Glomerular endothelial cell (primary cell): ENCODE measurements at places on chromosomes 4 and X.

DNA sequence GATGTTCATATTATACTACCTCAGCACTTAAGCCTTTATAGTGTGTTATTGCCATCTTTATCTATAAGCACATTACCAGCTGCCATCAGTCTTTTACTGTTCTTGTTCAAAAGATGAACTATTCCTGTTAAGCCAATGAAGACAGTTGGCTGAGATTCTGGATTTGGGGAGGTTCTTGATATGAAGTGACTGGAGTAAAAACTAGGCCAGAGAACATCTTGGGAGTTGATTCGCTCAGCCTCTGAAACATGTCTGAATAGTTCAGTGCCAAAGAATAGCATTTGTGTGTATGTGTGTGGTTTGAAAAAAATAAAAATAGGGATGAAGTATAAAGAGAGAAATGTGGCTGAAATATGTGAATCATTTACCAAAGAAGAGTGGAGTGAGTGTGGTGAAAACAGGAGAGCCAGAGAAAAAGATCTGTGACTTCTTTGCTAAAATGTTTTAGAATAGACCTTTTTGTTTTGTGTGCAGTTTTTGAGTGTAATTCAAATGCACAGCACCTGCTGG lies 15.2 kb downstream of the EXOC1 start:
- no peak for DNase-seq

DNA sequence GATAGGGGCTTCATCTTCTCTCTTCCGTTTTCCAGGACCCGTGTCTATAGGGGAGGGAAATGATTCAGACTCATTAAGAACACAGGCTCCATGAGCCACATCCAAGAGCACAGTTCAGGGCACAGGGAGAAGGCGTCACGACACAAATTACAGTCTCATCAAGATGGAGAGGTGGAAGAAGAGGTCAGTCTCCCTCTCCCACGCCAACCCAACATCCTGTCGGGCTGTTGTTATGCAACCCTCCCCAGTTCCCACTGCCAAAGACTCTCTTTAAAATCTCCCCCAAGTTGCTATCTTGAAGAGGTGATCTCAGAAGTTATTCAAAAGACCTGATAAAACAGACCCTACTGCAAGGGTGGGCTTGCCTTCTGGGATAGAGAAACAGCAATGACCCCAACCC lies 12.6 kb downstream of the ZMYM3 start:
- no peak for DNase-seq

- no peak for DNase-seq
Observed at GRCh38 chrX:34813618-34814017, 129.0 kb upstream of the FAM47B start.

- no peak for DNase-seq
Observed at GRCh38 chr4:156195914-156196313, 242.2 kb upstream of the CTSO start.

DNA sequence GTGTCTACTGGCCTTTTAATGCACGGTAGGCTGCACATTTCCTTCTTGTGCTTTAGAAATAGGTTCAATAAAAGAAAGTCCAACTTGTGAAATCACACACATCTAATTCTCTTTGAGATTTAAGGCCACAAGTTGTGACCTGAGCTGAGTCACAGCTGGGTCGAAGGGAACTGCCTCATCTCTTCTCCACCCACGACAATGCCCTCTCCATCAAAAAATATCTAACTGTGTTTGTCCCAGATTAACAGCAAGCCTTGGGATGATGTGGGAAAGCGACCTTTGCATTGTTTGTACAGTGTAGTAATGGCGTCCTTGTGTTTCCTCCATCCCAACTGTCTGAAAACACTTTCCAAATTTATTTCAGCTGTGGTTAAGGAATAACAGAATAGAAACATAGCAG lies 168.9 kb downstream of the AMELX start:
- DNase-seq: no peak

- no peak for DNase-seq
Observed at GRCh38 chr4:188811121-188811520, 671.9 kb downstream of the TRIML1 start.

GRCh38 chr4:169208090-169208455 lies 62.7 kb downstream of the SH3RF1 start:
- no peak for DNase-seq

- DNase-seq: no peak
Observed at GRCh38 chr4:84585251-84585650, 2.3 kb downstream of the CDS1 start.

- no peak for DNase-seq
Observed at GRCh38 chr4:76931087-76931486, 18.5 kb upstream of the SEPTIN11 start.

- no peak for DNase-seq
Observed at GRCh38 chrX:154436983-154437752, at the start of gene GDI1. Gene GDI1 (plus strand): TSS chrX:154437154. CDS start chrX:154437255, 101 bp downstream.

DNA sequence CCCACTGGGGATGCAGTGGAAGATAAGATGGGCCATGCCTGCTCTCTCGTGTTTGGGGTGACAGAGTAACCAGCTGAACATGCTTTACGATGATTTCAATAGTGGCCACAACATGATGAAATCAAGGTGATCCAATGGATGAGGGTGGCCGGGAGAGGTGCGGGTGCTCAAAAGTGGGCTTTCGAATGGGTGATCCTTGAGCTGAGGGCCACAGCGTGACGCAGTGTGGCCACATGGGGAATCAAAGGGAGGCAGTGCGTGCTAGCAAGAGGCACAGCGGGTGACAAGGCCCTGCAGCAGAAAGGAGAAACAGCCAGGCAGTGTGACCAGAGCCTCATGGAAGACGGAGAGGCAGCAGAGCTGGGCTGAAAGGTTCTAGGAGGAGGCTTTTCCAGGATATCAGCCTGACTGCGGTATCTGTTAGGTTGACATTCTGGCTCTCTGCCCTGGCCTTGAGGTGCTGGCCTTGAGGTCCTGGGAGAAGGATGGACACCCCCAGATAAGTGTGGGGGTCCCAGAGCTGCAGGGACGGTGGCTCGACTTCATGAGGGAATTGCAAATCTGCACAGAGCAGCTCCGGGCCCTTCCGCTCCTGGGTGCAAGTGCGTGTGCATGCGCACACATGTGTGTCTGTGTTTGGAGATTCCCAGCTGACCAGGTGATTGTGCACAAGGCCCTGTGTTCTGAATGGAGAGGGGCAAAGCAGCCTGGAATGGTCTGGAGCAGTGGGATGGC lies 38.0 kb upstream of the GPR78 start:
- DNase-seq: no peak

GRCh38 chr4:4677556-4678522 lies 136.0 kb upstream of the STX18 start:
- DNase-seq: no peak

DNA sequence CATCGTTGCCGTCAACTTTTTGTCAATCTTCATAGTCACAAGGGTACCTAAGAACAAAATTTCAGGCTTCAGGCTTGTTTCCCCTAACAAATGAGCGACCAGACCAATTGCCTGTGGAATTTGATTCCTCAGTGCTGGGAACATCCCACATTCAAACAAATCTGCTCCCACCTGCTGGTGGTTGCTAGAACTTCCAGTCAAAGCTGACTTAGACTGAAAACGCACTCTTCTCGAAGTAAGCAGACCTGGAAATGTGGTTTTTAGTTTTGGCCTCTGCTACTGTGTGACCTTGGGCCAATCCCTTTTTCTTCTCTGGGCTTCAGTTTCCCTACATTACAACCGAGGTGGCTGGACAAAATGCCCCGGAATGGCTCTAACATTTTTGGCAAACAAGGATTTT lies 1.8 kb upstream of the GABRQ start:
- DNase-seq: peak; percentile 10

DNA sequence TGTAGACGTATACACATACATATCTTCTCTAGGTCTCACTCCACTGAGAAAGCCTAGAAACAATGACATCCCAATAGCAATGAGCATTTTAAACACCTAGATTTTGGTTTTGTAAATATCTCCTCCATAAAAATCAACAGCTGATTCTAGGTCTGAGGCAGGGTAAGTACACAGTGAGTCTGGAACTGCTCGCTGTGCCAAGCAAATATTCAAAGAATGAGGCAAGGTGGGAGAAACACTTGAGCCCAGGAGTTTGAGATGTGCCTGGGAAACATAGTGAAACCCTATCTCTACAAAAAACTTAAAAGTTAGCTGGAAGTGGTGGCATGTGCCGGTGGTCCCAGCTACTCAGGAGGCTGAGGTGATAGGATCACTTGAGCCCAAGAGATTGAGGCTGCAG lies 22.2 kb downstream of the ABCG2 start:
- DNase-seq: no peak

DNA sequence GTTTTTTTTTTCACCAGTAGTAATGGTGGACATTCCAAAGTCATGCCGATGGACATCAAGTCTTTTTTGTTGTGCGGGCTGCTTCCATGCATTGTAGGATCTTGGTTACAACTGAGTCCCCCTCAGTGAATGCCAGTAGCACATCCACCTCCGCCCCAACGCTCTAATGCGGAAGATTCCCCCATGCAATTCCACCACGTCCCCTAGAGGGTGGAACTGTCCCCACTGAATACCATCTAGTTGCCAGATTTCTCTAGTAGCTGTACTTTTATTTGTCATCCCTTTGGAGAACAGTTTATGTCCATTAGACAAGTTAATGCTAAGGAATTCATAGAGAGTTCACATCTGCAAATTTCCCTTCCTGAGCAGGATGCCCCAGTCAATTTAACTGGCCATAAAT lies 6.7 kb downstream of the SHISA3 start:
- DNase-seq: no peak

DNA sequence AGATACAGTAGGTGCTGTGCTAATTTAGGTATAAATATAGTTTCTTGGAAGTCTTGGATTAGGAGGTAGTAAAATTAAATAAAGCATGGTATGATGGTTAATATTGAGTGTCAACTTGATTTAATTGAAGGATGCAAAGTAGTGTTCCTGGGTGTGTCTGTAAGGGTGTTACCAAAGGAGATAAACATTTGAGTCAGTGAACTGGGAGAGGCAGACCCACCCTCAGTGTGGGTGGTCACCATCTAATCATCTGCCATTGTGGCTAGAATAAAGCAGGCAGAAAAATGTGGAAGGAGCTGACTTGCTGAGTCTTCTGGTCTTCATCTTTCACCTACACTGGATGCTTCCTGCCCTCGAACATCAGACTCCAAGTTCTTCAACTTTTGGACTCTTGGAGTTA lies 153.7 kb upstream of the GK2 start:
- no peak for DNase-seq

DNA sequence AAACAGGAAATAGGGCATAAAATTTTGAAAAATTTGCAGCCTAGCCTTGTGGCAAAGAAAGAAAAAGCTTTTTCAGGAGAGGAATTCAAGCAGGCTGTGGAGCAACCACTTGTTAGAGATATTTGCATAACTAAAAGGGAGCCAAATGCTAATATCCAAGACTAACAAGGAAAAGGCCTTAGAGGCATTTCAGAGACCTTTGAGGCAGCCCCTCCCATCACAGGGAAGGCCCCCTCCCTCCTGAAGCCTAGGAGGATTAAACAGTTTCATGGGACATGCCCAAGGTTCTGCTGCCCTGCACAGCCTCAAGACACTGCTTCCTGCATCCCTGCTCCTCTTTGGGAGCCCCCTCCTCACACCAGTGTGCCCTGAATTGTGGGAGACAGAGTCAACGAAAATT lies 275.4 kb upstream of the SFRP2 start:
- DNase-seq: no peak

GRCh38 chrX:155434906-155435743 lies 23.3 kb downstream of the F8A3 start:
- no peak for DNase-seq

DNA sequence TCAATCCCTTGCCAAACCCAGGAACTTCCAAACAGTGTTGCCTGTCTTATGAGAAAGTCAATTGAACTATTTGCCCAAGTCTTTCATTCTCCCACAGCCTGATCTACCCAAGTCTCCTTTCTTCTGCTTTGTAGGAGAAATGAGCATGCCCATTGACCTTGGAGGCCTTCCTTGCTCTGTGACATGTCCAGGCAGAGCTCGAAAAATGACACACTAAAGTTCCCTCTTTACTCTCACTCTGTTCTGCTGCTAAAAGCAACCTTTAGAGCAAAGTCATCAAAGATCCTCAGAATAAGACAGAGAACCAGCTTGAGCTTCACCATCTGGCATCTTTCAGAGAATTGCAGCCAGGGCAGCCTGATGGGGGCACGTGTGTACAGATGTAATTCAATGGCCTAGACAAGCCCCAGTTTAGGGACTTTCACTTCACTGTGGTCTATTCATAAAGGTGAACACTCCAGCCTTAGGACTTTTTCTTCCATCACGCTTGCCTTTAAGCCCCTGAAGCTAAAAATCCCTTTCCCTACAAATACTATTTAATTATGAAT lies 136.4 kb downstream of the AMELX start:
- no peak for DNase-seq

GRCh38 chr4:184096561-184097240 lies 121.0 kb downstream of the ENPP6 start:
- DNase-seq: no peak

DNA sequence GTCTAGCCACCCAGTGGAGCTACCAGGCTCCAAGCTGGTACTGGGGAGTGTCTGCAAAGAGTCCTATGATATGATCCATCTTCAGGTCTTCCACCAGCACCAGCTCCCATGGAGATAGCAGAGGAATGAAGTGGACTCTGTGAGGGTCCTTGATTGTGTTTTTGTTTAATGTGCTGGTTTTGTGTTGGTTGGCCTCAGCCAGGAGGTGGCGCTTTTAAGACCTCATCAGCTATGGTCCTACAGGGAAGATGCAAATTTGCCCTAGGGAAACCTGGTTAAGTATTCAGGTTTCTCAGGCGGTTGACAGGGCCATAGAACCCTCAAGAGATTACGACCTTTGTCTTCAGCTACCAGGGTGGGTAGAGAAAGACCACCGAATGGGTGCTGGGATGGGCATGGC lies 1141.1 kb downstream of the STIM2 start:
- no peak for DNase-seq

DNA sequence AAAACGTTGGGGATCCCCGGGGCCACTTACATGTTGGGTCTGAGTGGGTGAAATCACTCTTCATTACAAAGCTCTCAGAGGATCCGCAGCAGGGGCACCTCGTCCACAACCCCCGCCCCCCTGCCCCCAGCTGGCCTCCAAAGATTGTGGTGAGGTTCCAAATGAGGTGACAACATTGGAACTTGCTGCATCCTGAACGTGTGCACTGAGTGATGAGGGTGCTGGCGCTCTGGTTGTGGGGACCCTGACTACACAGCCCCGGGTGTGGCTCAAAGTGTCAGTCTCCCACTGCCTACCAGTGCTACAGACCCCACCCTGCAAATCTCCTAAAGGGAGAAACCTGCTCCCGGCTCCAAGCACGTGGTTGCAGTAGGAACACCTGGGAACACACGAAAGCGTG lies 111.9 kb downstream of the PHKA2 start:
- DNase-seq: no peak

DNA sequence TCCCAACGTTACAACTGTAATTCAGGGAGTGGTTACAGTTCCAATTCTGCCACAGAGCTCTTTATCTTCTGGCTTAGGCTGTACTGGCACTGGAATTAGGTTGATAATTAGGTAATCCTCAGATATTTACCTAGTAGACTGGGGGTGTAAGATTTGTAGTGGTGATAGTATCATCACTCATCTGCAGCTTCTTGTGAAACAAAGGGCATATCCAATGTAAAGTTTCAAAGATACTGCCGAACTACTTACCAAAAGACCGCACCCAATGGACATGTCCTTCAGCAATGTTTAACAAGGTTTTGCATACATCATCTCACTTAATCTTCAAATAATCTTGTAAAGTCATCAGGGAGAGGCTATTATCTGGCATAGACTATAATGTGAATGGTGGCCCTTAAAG lies 20.8 kb downstream of the ADGRG4 start:
- no peak for DNase-seq
